ENCODE measurements at places on chromosomes 5 and 9. TPM values are rescaled to one million over a fixed set of nuclear protein-coding genes. Genes with fewer than 3 reads are reported as not detected.

SPATA31D4 gene
- polyA plus RNA-seq = not detected

SPAG8 gene
- 1.6 TPM for polyA plus RNA-seq

TCF7 gene
- polyA plus RNA-seq = 16.4 TPM

- DNase-seq = no peak
These were observed 356.9 kb upstream of the RGMB start for GRCh38 chr5:98416541-98416940.
